ENCODE measurements at places on chromosomes 7 and 10. TPM values are rescaled to one million over a fixed set of nuclear protein-coding genes. Genes with fewer than 3 reads are reported as not detected.

Gene TMEM130
- not detected for total RNA-seq

- no peak for DNase-seq
These were observed 40.8 kb upstream of the LOXL4 start for GRCh38 chr10:98308669-98309365.

Gene SPDYE9
- not detected for total RNA-seq

DNA sequence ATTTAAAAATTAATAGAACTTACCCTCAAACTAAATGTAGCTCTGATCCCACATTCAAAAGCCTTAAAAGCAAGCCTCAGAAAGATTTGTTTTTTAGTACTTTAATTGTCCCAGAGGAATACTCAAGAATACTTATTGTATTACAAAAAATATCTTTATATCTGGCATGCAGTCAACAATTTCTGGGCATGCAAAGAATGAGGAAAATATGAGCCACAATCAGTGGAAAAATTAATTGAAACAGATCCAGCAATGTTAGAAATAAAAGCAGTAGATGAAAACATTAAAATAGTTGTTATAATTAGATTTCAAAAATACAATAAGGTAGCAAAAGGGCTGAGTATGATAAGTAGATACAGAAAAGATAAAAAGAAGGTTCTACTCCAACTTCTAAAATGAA is 154.7 kb downstream of the PON1 start:
- no peak for DNase-seq

Gene CABCOCO1
- total RNA-seq = not detected

Gene MEOX2
- total RNA-seq = 0.80 TPM

GRCh38 chr7:107164092-107164491 is 4.7 kb upstream of the HBP1 start:
- DNase-seq = no peak

All from Peyer's patch (tissue), 4 donors.